Mesothelial cell of epicardium (in vitro differentiated cells): ENCODE measurements at places on chromosomes 6 and 20.

DNA sequence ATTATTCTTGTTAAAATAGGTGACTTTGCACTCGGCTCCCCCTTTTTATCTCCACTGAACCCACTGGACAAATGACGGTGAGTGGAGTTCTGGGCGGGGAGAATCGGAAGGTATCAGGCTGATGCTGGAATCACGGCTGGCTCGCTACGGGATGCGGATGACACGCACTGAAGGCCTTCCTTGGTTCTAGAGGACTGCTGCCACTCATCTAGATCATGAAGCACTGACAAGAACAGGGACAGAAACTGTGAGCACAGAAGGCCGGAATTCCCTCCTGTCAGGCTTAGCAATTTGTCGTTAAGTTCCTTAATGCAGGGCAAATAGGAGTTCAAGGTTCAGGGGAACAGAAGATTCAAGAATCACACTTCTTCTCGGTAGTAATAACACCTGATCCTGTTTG, 89.9 kb upstream of the MPC1 start:
- H3K27ac ChIP-seq = no peak overlapping the region
- H3K4me1 ChIP-seq = peaks cover 2% of the 10 kb centered on the region
- H3K4me3 ChIP-seq = no peak overlapping the region
- peaks cover 2% of the 10 kb centered on the region for H3K27me3 ChIP-seq
- DNase-seq = no peak

GRCh38 chr20:19903168-19903811, 113.9 kb upstream of the NAA20 start:
- no peak overlapping the region for H3K27ac ChIP-seq
- H3K4me3 ChIP-seq = no peak overlapping the region
- H3K4me1 ChIP-seq = no peaks in the 10 kb centered on the region
- H3K27me3 ChIP-seq = no peaks in the 10 kb centered on the region

DNA sequence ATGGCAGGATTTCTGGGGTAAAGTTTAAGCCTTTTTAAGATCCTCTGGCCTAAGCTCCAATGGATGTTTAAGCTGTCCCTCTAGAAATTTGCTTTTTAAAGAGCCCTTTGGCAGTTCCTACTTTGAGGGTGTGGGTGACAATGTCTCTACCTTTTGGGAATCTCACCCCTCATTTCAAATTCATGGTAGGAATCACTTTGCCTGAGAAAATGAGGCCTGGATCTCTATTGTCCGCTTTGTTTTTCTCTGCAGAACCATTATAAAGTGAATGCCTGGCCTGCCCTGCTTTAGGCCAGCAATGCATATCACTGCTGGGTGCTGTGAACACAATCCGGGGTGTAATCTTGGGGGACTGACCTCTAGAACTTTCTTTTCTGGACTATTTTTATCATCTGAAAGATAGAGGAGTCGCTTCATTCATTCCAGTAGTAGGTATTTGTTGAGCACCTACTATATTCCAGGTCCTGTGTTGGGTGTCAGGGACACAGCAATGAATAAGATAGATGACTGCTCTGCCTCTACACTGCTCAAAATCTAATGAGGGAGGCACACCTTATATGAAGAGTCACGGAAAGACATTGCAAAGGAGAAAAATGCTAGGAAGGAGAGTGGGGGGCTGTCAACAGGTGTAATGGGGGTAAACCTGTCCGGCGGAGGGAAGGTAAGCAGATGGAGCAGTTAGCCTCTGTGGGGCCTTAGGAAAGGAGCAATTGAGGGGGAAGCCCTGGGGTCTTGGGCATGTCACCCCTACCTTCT, 8.6 kb upstream of the COMMD7 start:
- H3K4me1 ChIP-seq = peaks cover 25% of the 10 kb centered on the region
- no peak overlapping the region for H3K27ac ChIP-seq
- H3K36me3 ChIP-seq = no peaks in the 10 kb centered on the region
- H3K27me3 ChIP-seq = no peaks in the 10 kb centered on the region
- no peak overlapping the region for H3K4me3 ChIP-seq
- no peak for DNase-seq

DNA sequence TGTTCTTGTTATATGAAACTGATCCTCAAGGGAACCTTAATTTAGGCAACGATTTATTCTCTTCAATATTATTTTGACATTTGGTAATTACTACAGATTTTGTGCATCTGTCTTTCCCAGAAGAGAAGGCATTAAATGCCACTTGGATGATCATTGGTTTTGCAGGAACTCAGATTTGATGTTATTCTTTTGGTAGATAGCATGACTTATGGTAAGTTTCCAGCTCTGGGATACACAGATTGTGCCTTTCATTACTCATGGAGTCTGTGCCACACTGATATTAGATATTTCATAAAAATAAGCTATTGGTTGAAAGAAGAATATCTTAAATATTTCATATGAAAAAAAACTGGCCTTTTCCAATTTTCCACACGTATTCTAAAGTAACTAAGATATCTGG, 120.1 kb downstream of the AIG1 start:
- H3K27me3 ChIP-seq = no peaks in the 10 kb centered on the region
- H3K27ac ChIP-seq = no peak overlapping the region
- H3K36me3 ChIP-seq = peaks cover 13% of the 10 kb centered on the region
- no peak for DNase-seq
- H3K4me1 ChIP-seq = no peaks in the 10 kb centered on the region

- DNase-seq = no peak
- H3K27ac ChIP-seq = no peak overlapping the region
- peaks cover 3% of the 10 kb centered on the region for H3K4me1 ChIP-seq
- H3K36me3 ChIP-seq = no peaks in the 10 kb centered on the region
Observed at GRCh38 chr20:34983995-34984735, 28.5 kb downstream of the MYH7B start.

- H3K27ac ChIP-seq = no peak overlapping the region
- H3K36me3 ChIP-seq = peaks cover 11% of the 10 kb centered on the region
- H3K27me3 ChIP-seq = no peaks in the 10 kb centered on the region
- H3K4me1 ChIP-seq = no peaks in the 10 kb centered on the region
- H3K4me3 ChIP-seq = no peak overlapping the region
- no peak for DNase-seq
Observed at GRCh38 chr20:45053430-45054351, 47.2 kb downstream of the KCNS1 start.

- no peaks in the 10 kb centered on the region for H3K27me3 ChIP-seq
- H3K4me1 ChIP-seq = no peaks in the 10 kb centered on the region
- no peak for DNase-seq
- H3K4me3 ChIP-seq = no peak overlapping the region
- H3K36me3 ChIP-seq = no peaks in the 10 kb centered on the region
Observed at GRCh38 chr6:128841518-128841917, 41.4 kb upstream of the LAMA2 start.

DNA sequence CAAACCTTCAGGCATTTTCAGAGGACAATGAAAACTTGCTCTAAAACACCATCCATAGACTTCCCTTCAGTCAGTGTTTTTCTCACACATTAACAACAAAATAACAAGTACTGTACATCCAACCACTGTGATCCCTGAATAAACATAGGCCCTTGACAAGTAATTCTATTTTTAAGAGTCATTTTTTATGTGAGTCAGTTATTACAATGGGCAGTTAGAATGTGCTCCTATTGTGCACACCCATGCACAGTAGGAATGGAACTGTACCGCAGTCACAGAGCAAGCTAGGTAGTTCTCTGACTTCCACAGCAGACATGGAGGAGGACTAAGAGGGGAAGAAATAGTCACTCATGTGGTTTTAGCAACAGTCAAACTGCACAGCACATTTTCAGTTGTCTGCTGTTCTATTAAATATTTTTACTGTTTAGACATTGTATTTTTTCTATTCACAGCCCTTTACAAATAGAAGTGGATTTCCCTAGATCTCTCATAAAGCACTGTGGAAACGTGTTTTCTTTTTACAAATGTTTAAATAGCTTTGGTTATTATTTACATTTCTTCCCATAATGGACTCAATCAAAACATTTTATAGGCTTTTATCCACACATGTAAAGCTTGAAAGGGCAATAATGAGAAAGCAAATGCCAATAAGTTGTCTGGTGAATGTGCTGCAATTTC, 100.4 kb downstream of the JAG1 start:
- no peak for DNase-seq
- no peaks in the 10 kb centered on the region for H3K27me3 ChIP-seq
- no peak overlapping the region for H3K4me3 ChIP-seq
- H3K4me1 ChIP-seq = peaks cover 47% of the 10 kb centered on the region
- no peak overlapping the region for H3K27ac ChIP-seq

DNA sequence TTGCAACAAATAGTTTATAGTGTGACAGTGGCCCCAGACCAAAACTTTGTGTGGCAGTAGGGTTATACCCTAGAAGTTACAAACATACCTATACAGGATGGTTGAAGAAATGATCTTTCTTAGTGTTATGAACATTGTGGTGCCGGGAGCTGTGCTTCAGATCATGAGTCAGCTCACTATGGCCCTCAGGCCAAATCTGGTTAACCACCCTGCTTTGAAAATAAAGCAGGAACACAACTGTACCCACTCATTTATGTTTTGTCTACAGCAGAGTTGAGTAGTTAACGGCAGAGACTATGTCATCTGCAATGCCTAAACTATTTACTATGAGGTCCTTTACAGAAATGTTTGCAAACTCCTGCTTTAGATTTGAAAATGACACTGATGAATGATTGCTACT, 24.3 kb downstream of the AKAP7 start:
- H3K36me3 ChIP-seq = peaks cover 7% of the 10 kb centered on the region
- DNase-seq = no peak
- H3K4me3 ChIP-seq = no peak overlapping the region

DNA sequence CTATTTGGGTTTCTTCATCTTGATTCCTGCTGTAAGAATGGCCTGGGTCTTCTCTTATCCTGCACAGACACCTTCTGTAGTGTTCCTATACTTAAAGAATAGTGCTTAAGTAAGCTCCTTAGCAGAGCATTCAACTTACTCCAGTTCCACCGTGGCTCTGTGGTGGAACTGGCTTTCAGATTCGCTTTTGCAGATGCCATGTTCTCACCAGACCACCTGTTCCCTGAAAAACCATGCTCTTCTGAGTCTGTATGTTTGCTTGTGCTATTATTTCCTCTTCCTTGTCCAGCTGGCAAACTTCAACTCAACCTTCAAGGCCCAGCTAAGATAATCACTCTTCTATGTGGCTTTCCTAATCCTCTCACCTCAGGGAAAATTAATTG, 4.9 kb downstream of the ELMO2 start:
- peak overlapping the region; percentile 87 for H3K27ac ChIP-seq
- no peak for DNase-seq
- H3K4me1 ChIP-seq = peaks cover 42% of the 10 kb centered on the region
- H3K27me3 ChIP-seq = no peaks in the 10 kb centered on the region
- H3K36me3 ChIP-seq = no peaks in the 10 kb centered on the region

GRCh38 chr6:125791820-125792165, 1.0 kb downstream of the NCOA7 start:
- H3K4me1 ChIP-seq = peaks cover 38% of the 10 kb centered on the region
- H3K27me3 ChIP-seq = no peaks in the 10 kb centered on the region
- H3K36me3 ChIP-seq = no peaks in the 10 kb centered on the region
- no peak for DNase-seq
- H3K4me3 ChIP-seq = peak overlapping the region; percentile 82
- H3K27ac ChIP-seq = peak overlapping the region; percentile 75

DNA sequence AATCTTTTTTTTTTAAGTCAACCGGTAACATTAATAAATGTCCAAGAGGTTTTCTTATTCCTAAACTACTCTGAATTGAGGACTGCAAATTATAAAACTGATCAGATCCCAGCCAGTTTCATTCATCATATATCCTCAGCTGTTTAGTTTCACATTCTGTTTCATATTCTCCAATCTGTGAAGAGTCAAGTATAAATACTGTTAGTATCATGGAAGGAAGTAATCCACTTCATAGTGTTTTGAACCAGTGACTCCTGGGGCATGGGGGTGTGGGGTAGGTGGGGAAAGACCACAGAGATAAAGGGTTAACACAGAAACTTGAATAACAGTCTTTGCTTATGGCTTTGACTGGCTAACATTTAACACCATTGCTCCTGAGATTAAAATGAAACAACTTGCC, 69.9 kb downstream of the FYN start:
- H3K4me1 ChIP-seq = peaks cover 15% of the 10 kb centered on the region
- DNase-seq = no peak
- H3K27ac ChIP-seq = no peak overlapping the region
- H3K27me3 ChIP-seq = no peaks in the 10 kb centered on the region
- peaks cover 7% of the 10 kb centered on the region for H3K36me3 ChIP-seq

DNA sequence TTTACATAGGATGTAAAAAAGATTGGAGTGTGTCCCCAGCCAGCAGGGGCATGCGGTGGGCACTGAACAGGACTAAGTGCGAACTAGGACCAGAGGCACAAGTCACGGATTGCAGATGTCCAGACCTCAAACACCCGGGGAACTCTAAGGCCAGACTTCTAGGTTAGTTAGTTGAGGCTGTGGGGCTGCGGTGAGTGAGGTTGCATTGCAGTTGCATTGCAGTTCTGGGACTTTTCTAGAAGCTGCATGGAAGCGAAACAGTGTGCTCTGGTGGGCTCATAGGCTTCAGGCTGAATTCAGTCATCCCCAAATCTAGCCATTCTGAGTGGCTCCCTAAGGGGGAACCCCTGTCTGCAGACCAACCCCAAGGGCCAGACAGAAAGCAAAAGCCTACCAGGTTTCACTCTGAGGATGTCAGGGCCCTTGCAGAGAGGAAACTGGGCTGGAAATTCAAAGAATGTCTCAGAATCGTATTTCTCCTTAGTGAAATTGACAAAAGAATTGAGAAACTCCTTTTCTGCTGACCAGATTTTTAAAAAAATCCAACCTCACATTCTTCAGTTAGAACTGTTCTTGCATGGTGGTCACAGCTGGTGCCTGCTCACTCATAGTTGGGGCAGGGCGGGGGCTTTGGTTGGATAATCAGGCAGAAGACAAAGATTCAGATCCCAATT, 182.8 kb downstream of the ZDHHC14 start:
- H3K27me3 ChIP-seq = no peaks in the 10 kb centered on the region
- H3K4me3 ChIP-seq = no peak overlapping the region
- DNase-seq = no peak
- H3K4me1 ChIP-seq = no peaks in the 10 kb centered on the region
- no peaks in the 10 kb centered on the region for H3K36me3 ChIP-seq

DNA sequence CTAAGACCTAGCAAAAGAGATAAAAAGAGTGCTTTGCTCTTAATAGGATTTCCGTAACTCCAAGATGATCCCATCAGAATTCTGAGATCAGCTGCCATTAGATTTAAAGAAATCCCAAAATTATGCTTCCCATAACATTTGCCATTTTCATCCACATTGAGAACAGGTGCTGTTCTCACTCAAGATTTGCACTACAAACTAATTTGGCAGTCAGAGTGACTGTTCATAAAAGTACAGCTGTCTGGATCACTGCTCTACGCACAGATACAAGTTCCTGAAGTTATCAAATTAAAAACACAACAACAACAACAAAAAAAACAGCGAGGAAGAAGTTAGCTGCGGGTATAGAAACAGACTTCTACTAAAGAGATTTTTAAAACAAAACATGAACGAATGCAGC, 58.1 kb downstream of the ASCC3 start:
- H3K36me3 ChIP-seq = peaks cover 16% of the 10 kb centered on the region
- peak overlapping the region; percentile 1 for H3K27ac ChIP-seq
- no peak overlapping the region for H3K4me3 ChIP-seq
- no peaks in the 10 kb centered on the region for H3K4me1 ChIP-seq
